Activated CD4-positive, alpha-beta T cell treated with anti-CD3 and anti-CD28 coated beads, Interleukin-2, amount 50 U/mL, for 24 hours (primary cell): ENCODE measurements at places on chromosomes 11 and 22.

DNA sequence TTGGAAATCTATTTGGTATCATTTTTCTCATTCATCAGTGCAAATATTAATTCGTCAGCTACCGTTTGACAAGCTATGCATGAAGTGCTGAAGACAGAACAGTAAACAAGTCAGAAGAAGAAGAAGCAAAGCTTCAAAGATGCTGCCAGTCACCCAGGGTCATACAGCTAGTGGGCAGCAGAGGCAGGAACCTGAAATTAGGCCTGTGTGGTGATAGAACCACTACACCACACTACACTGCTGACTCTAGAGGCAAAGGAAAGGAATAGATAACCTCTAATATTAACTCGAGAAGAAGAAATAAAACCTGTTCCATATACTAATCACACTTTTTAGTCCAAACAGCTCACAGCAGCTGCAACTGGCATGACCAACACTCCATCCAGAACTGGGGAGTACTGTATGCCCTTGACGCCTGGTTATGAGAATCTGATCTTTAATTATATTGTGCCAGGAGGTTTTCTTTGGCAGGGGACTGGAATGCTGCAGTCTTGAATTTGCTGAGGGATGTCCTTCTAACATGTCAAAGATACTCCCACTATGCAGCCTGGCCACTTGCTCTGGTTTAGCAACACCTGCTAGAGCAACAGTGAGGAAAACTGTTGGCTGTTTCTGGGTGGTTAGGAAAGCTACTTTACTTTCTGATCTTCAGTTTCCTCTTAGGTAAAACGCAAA lies 73.0 kb downstream of the PAK1 start:
- no peak for DNase-seq

DNA sequence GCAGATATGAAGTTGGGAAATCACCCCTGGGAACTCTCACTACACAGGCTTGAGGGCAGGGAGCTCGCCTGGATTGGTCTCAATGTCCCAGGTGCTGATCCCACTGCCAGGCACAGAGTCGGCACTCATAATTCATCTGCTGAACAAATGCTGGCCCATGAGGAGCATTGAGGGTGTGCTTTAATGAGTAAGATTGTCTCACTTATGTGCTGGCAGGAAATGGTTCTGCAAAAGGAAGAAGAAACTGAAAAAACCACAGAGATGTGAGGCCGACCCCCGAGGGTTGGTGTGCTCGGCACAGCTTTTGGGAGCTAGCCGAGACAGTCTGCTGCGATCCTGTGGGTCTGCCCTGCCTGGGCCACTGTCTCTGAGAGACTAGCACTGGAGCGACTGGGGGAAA lies 9.4 kb downstream of the PLAAT2 start:
- DNase-seq, result peak; percentile 41

DNA sequence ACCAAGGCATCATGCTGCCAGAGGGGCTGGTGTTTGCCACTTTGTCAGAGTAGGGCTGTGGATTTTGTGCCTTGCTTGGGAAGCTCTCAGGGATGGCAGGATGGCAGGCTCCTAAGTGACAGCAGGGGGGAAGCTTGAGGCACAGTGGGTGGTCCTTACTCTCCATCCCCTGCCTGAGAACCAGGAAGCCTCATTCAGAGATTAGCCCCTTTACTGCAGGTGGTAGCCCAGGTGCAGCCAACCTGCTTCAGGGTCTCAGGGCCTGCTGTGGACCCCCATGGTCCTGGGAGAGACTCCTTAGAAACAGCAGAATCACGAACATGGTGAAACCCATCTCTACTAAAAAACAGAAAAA lies 8.9 kb upstream of the ST3GAL4 start:
- no peak for DNase-seq

DNA sequence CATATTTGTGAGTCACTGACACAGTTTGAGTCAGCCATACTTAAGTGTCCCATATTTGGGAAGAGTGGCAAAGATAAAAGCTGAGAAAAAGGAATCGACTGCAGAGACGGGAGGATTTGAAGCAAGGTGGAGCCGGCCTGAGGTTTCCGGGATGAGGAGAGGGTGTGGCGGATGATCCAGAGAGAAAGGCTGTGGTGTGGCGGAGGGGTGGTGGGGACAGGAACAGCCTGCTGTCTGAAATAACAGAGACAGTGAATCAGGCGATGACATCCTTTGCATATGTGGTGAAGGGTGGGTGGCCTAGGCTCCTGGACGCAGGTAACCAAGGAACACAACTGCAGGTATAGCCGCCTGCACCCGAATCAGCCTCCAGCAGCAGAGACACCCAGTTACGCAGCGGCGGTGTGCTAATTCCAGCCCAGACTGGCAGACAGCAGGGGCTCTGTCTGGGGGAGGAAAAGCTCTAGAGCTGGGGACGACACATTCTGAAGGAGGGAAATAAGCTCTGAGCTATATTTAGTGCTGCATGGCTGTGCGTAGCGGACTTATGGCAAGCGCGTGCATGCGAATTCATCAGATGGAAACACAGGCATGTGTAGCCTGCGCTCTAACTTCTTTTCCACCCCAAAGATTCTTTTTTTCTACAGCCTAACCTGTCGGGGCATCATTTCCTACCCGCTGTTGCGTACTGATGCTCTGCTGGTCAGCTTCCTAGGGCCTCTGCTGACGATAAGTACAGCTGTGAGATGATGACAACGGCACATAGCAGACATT lies 62.7 kb upstream of the BARX2 start:
- DNase-seq, result no peak

- no peak for DNase-seq
These were observed 26.2 kb downstream of the SUSD2 start for GRCh38 chr22:24207264-24208011.

- no peak for DNase-seq
These were observed 51.4 kb upstream of the CEP126 start for GRCh38 chr11:101863361-101863760.

- DNase-seq, result no peak
These were observed 270.5 kb upstream of the CHORDC1 start for GRCh38 chr11:90493379-90493778.

DNA sequence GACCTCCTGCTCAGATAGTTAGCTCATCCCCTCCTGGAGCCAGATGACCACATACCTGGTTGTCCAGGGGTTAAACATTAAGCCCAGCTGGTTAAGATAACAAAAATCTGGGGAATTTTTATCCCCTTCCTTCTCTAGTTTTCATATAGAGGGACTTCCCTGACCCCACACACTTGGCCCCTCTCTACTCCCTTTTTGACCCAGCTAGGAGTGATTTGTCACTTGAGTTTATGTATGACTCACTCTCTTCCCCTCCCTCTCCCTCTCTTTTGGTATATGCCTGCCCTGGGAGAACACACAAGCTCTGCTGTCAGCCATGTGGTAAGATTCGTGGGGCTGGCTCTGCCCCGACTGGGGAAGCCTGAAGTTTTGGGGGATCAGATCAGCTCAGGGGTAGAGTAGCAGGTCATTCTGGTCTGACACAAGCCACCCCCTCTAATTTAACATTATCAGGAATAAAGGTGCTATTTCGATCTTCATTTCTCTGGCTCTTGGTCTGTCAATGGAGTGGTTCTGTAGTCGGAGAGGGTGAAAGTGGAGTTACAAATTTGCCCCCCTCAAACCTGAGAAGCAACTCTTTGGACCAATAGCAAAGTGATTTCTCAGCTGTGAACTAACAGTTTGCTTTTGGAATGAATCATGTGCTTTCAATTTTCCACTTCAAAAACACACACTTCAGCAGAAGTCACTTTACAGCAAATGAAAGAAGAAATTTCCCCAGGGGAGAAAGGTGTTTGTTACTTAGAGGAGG lies 415.3 kb upstream of the CADM1 start:
- no peak for DNase-seq

DNA sequence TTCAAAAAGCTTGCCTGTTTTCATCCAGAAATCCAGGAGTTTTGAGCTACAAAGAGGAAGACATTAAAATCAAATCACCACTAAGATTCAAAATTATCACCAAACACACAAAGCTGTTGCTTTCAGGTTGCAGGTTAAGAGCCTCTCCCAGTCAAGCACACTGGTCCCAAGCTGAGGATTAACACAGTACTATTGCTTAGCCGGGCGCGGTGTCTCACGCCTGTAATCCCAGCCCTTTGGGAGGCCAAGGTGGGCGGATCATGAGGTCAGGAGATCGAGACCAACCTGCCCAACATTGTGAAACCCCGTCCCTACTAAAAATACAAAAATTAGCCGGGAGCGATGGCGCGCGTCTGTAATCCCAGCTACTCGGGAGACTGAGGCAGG lies 1165.1 kb downstream of the LRRC4C start:
- no peak for DNase-seq
